NCI-H1694 (cell line): ENCODE measurements at places on chromosomes 4 and X.

DNA sequence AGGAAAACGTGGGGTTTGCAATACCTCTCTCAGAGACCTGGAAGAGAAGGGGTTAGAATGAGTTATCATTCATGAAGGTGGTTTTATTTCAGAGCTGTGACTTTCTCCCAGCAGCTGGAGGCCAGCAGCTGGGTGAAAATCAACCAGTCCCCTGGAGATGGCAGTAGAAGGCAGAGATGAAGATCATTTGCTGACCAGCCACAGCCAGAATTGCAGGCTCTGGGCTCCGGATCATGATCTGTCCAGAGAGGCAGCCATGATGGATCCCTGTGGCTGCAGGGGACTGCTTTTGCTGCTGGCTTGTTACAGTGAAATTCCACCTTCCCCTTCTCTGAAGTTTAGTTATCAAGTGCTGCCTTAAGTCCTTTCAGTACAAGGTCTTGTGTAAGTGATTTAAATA is 46.9 kb upstream of the TAB3 start:
- no peak for DNase-seq

DNA sequence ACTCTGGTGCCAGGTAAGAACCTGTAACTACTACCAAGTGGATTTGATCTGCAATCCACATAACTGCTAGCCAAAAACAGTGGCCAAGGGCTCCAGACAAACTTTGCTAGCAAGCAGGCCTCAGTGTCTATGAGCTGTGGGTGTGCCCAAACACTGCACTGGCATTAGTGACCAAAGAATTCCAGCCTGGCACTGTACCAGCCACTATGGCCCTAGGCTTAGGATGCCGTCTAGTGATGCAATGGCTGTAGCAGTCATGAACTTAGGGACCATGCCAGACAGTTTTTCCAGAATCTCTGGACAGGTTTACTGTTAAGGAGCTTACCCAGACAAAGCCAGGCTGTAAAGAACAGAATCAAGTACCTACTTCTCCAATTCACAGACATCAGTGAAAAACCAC is 33.7 kb upstream of the PRR27 start:
- DNase-seq: no peak

- DNase-seq: no peak
These were observed 132.2 kb downstream of the VEGFC start for GRCh38 chr4:176660561-176660960.

DNA sequence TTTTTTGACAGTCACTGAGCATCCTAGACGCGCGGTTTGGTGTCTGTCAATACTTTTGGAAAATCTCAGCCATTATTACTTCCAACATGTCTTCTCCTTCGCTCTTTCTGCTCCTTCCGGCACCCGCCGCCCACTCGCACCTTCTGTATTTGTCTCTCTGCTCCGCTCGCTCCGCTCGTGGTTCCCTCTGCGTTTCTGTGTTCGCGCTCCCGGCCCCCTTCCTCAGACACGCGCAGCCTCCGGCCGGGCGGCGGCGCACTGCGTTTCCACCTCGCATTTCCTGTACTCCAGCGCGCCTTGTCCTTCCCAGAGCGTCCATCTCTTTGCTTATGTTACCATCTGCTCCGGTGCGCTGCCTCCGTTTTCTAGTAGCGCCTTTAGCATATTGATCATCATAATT is 21.1 kb downstream of the PDE6B start:
- DNase-seq: no peak

DNA sequence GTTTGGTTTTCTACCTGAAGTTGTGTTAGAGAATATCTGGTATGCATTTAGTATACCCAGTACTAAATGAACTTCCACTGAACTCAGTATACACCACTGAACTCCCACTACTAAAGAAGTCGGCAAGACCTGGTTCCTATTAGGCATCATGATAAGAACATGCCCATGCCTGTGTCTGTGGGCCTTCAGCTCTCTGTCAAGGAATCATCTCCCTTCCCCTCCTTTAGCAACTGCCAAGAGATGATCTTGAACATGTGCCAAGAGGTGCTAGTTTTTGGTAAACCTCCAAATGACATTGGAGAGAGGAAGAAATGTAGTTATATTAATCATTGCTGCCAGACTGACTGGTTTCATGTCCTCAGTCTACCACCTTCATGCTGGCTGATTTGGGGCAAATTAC is 113.2 kb downstream of the ATP10D start:
- DNase-seq: no peak

GRCh38 chr4:7960790-7961655 is 21.4 kb upstream of the AFAP1 start:
- peak; percentile 31 for DNase-seq

- DNase-seq: no peak
These were observed 13.0 kb downstream of the EXOC1 start for GRCh38 chr4:55866290-55866907.

DNA sequence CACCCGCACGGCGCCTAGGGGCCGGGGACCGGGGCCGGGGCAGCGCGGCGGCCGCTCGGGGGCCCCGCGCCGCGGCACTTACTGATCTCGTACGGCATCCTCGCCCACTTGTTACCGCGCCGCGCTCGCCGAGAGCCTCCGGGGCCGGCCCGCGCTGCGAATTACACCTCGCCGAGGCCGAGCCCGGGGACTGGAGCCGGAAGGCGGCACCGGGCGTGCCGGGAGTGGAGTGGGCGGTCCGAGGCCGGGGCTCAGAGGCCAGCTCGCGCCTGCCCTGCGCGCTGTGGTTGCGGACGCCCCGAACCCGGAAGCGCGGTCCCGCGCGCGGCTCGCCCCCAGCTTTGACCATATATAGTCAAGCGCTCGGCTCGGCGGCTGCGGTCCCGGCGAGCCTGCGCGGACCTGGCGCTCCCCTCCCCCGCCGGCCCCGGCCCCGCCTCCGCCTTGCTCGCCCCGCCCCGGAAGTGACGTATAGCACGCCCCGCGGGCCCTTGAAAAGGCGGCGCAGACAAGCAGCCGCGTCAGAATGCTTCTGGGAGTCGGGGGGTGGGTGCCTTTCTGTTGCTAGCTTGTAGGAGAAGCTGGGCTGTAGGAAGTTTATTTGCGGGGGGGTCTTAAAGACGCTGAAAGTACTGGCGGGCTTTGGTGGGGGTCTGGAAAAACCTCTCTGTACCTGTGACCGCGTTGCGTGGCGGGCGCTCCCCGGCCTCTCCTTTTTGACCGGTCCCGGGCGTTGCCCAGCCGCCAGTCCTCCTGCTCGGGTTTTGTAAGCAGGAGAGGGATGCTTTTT is at the start of gene WDR1:
WDR1 (minus strand) TSS at position 231 of the 790 bp plus-strand sequence; CDS start at position 98, 133 bp downstream.
- peak; percentile 39 for DNase-seq

- no peak for DNase-seq
These were observed 129.2 kb upstream of the WDR1 start for GRCh38 chr4:10245751-10246150.

DNA sequence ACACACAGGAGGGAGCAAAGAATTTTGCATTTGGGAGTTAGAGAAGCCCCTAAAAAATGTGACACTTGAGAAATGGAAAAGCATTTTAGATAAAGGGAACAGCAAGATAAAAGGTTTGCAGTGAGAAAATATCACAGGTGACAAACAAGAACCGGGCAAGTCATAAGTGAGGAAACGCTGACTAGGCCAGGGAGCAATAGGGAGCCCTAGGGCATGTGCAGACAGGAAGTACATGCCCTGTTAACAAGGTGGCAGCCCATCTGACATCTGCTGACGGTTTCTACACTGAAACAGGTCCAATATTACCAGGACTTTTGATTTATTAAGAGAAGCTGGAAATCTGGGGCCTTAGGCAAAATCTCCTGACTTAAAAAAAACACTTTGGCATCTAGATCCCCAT is 4.0 kb upstream of the IL13RA1 start:
- no peak for DNase-seq

- no peak for DNase-seq
These were observed 111.1 kb downstream of the CCNG2 start for GRCh38 chr4:77268108-77268507.

- DNase-seq: no peak
These were observed 202.4 kb downstream of the RTL9 start for GRCh38 chrX:110561034-110561433.
